ENCODE measurements at places on chromosomes 5 and 9. TPM values are rescaled to one million over a fixed set of nuclear protein-coding genes. Genes with fewer than 3 reads are reported as not detected.

GRCh38 chr5:81019748-81020147 lies 59.6 kb downstream of the RASGRF2 start:
- H3K27ac ChIP-seq, result peak overlapping the region; percentile 75
- H3K27me3 ChIP-seq, result no peaks in the 10 kb centered on the region
- DNase-seq, result no peak
- H3K4me1 ChIP-seq, result peaks cover 60% of the 10 kb centered on the region
- H3K4me3 ChIP-seq, result no peak overlapping the region

Gene CCDC152
- total RNA-seq, result 2.1 TPM

- no peaks in the 10 kb centered on the region for H3K4me1 ChIP-seq
- no peak overlapping the region for H3K4me3 ChIP-seq
- no peak overlapping the region for H3K27ac ChIP-seq
These were observed 14.2 kb upstream of the AGGF1 start for GRCh38 chr5:77015938-77016569.

Gene PRKACG
- total RNA-seq, result not detected

DNA sequence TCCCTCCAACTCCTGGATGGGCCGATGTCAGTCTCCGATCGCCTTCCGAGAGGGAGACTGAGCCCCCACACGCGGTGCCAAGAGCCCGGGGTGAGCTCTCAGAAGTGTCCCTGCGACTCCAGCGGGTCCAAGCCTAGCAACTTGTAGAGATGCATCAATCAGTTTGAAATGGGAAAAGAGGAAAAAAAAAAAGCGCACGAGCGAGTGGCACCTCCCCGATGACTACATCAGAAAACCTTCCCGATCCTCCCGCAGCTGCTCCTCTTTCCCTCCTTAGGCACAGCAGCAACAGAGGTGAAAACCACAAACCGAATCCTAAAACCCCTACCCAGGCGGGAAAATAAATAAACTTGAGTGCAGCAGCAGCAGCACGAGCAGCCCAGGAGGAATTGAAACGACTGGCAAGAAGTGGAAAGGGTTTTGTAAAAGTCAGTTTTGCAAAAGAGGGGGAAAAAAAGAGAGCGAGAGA lies 1.0 kb upstream of the EFNA5 start:
- peaks cover 26% of the 10 kb centered on the region for H3K4me1 ChIP-seq
- H3K36me3 ChIP-seq, result peaks cover 2% of the 10 kb centered on the region
- H3K27me3 ChIP-seq, result peaks cover 68% of the 10 kb centered on the region
- H3K4me3 ChIP-seq, result peak overlapping the region; percentile 92
- no peak overlapping the region for H3K27ac ChIP-seq
- DNase-seq, result no peak

DNA sequence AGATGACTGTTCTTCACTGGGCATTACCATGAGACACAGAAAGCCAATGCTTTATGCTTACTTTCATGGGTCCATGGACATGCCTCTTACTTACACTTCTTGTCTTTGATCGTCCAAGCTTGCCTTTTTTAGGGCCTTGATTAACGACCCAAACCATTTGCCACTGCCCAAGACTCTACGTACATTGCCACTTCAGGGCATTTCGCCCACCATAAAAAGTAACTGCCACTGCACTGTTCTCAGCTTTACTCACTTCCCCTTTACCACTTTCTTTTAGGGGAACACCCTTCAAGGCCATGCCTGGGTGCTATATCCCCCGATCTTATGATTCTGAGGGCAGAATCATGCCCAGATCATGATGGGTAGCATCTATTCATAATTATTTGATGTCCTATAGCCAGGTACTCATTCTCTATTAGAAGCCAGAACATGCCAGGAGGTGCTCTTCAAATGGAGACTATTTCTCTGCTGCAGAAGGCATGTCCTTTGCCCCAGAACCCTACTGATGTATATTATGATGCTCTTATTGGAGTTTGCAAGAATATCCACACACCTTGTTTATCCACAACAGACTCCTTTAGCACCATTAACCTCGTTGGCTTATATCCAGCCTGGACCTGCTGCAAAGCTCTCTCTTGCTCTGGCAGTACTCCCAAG lies 64.1 kb upstream of the RAD23B start:
- H3K27ac ChIP-seq, result no peak overlapping the region
- H3K27me3 ChIP-seq, result peaks cover 22% of the 10 kb centered on the region
- peaks cover 3% of the 10 kb centered on the region for H3K36me3 ChIP-seq
- no peak for DNase-seq
- H3K4me3 ChIP-seq, result no peak overlapping the region

- no peaks in the 10 kb centered on the region for H3K36me3 ChIP-seq
- H3K27me3 ChIP-seq, result no peaks in the 10 kb centered on the region
- no peak overlapping the region for H3K27ac ChIP-seq
- no peak overlapping the region for H3K4me3 ChIP-seq
- no peak for DNase-seq
These were observed 33.1 kb upstream of the PRXL2C start for GRCh38 chr9:96688187-96688586.

GRCh38 chr9:110013064-110013463 lies 194.9 kb downstream of the C9orf152 start:
- no peaks in the 10 kb centered on the region for H3K36me3 ChIP-seq
- peaks cover 2% of the 10 kb centered on the region for H3K4me1 ChIP-seq
- peak overlapping the region; percentile 47 for H3K27ac ChIP-seq
- no peaks in the 10 kb centered on the region for H3K27me3 ChIP-seq
- H3K4me3 ChIP-seq, result no peak overlapping the region
- no peak for DNase-seq

GRCh38 chr5:132289097-132289496 lies 5.1 kb upstream of the SLC22A4 start:
- DNase-seq, result no peak
- peaks cover 10% of the 10 kb centered on the region for H3K27me3 ChIP-seq
- H3K4me1 ChIP-seq, result no peaks in the 10 kb centered on the region

GRCh38 chr9:73527521-73527920 lies 375.9 kb downstream of the ANXA1 start:
- no peak overlapping the region for H3K4me3 ChIP-seq
- H3K4me1 ChIP-seq, result no peaks in the 10 kb centered on the region
- no peak overlapping the region for H3K27ac ChIP-seq
- H3K27me3 ChIP-seq, result no peaks in the 10 kb centered on the region

DNA sequence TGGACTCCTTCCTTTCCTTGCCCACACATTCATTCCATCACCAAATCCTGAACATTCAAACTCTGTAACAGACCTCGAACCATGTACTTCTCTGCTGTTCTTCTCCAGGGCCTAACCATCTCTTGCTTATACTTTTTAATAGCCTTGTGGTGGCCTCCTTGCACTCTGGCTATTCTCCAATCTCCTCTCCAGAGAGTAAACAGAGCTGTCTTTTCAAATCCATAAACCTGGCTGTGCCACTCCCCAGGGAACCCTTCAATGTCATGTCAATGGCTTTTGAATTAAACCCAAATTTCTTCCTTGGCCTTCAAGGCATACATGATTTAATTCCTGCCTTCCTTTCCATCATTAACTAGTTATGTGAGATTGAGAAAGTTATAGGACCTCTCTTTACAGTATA lies 277.6 kb upstream of the EFNA5 start:
- no peak overlapping the region for H3K4me3 ChIP-seq
- H3K4me1 ChIP-seq, result peaks cover 13% of the 10 kb centered on the region
- DNase-seq, result no peak
- H3K36me3 ChIP-seq, result peaks cover under 1% of the 10 kb centered on the region
- no peaks in the 10 kb centered on the region for H3K27me3 ChIP-seq

Gene CEL
- total RNA-seq, result not detected

GRCh38 chr9:135215571-135216161 lies 128.2 kb downstream of the OLFM1 start:
- no peaks in the 10 kb centered on the region for H3K36me3 ChIP-seq
- no peaks in the 10 kb centered on the region for H3K4me1 ChIP-seq
- peak; percentile 6 for DNase-seq

- H3K4me3 ChIP-seq, result no peak overlapping the region
- H3K36me3 ChIP-seq, result no peaks in the 10 kb centered on the region
- no peak overlapping the region for H3K27ac ChIP-seq
- peaks cover 10% of the 10 kb centered on the region for H3K4me1 ChIP-seq
- no peak for DNase-seq
These were observed 48.8 kb upstream of the SLC25A51 start for GRCh38 chr9:37952731-37953130.

- peaks cover 7% of the 10 kb centered on the region for H3K4me1 ChIP-seq
- no peak overlapping the region for H3K4me3 ChIP-seq
- peaks cover 3% of the 10 kb centered on the region for H3K36me3 ChIP-seq
- H3K27me3 ChIP-seq, result no peaks in the 10 kb centered on the region
- H3K27ac ChIP-seq, result no peak overlapping the region
- no peak for DNase-seq
These were observed 144.8 kb upstream of the SLC12A2 start for GRCh38 chr5:127938746-127939145.

DNA sequence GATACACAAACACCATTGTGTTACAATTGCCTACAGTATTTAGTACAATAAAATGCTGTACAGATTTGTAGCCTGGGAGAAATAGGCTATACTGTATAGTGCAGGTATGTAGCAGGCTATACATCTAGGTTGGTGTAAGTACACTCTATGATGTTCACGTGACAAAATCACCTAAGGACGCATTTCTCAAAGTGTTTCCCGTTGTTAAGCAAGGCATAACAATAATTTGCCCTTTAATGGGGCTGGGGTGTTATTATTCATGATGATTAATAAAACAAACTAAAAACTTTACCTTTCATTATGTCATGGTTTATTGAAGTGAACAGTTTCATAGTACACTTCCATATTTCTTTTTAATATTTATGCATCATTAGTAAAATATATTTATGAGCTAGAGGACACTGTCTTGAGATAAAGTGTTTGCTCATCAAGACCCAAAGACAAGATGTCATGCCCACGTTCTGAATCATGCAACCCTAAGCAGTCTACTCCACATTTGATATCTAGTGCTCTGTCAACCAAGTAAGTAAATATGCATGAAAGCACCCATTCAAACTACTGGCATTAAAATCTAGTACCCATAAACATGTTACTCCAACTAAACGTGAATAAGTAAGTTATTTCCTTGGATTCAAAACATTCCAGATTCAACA lies 220.5 kb downstream of the NR2F1-AS1 start:
- no peak for DNase-seq
- no peaks in the 10 kb centered on the region for H3K36me3 ChIP-seq
- H3K4me1 ChIP-seq, result no peaks in the 10 kb centered on the region
- no peak overlapping the region for H3K4me3 ChIP-seq
- H3K27ac ChIP-seq, result no peak overlapping the region

DNA sequence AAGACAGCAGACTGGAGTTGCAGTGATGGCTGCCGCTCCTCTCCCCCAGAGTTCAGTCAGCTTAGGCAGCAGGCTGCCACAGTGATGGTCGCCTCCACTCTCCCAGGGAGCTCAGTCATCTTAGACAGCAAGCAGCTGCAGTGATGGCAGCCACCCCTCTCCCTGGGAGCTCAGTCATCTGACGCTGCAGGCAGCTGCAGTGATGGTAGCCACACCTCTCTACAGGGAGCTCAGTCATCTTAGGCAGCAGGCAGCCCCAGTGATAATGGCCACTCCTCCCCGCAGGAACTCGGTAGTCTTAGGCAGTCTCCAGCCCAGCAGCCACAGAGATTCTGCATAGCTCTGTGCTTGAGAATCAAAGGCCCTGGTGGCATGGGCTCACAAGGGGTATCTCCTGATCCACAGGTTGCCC lies 582.7 kb downstream of the DTWD2 start:
- H3K27me3 ChIP-seq, result no peaks in the 10 kb centered on the region
- H3K36me3 ChIP-seq, result no peaks in the 10 kb centered on the region
- H3K4me1 ChIP-seq, result no peaks in the 10 kb centered on the region
- no peak overlapping the region for H3K4me3 ChIP-seq
- no peak overlapping the region for H3K27ac ChIP-seq

- H3K4me1 ChIP-seq, result no peaks in the 10 kb centered on the region
- no peak overlapping the region for H3K27ac ChIP-seq
- no peak for DNase-seq
These were observed 660.3 kb downstream of the TLR4 start for GRCh38 chr9:118364266-118365106.

DNA sequence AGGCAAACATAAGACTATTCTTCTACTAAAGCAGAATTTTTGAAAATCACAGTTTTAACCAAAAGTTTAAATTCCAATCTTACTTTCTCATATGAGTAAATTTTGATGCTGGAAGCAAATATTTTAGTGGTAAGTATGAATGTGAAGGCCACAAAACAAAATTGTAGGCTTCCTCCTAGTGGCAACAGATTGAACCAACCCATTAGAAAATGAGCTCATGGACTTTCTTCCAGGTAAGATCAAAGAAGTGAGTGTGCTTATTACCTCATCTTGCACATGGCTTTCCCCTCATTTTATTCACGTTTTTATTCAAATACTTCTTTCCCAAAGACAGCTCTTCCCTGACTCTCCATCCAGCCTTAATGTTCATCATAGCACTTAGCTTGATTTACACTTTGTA lies 16.5 kb upstream of the RLN2 start:
- peaks cover 13% of the 10 kb centered on the region for H3K4me1 ChIP-seq
- H3K27ac ChIP-seq, result peak overlapping the region; percentile 45
- DNase-seq, result no peak
- H3K27me3 ChIP-seq, result no peaks in the 10 kb centered on the region

GRCh38 chr5:66511491-66511890 lies 84.7 kb upstream of the MAST4 start:
- no peak overlapping the region for H3K27ac ChIP-seq
- no peak overlapping the region for H3K4me3 ChIP-seq
- H3K27me3 ChIP-seq, result peaks cover 22% of the 10 kb centered on the region
- no peaks in the 10 kb centered on the region for H3K36me3 ChIP-seq

Gene PCDHGA9
- total RNA-seq, result not detected

- peaks cover 10% of the 10 kb centered on the region for H3K27me3 ChIP-seq
- DNase-seq, result no peak
- peaks cover 2% of the 10 kb centered on the region for H3K36me3 ChIP-seq
- H3K4me1 ChIP-seq, result no peaks in the 10 kb centered on the region
- no peak overlapping the region for H3K27ac ChIP-seq
- no peak overlapping the region for H3K4me3 ChIP-seq
These were observed 160.6 kb downstream of the CCDC192 start for GRCh38 chr5:127863610-127864395.

- H3K27me3 ChIP-seq, result no peaks in the 10 kb centered on the region
- H3K4me1 ChIP-seq, result no peaks in the 10 kb centered on the region
- H3K27ac ChIP-seq, result no peak overlapping the region
These were observed 8.4 kb upstream of the RXRA start for GRCh38 chr9:134317790-134318414.

Gene FAM153A
- total RNA-seq, result 10.9 TPM

Gene GPX3
- 0.22 TPM for total RNA-seq

Gene C9
- total RNA-seq, result not detected

- DNase-seq, result no peak
- H3K27ac ChIP-seq, result no peak overlapping the region
- peaks cover 2% of the 10 kb centered on the region for H3K4me1 ChIP-seq
- peaks cover 31% of the 10 kb centered on the region for H3K27me3 ChIP-seq
- H3K4me3 ChIP-seq, result no peak overlapping the region
These were observed 89.5 kb downstream of the TSSK1B start for GRCh38 chr5:113344973-113345940.

GRCh38 chr5:173237875-173238220 lies 2.8 kb upstream of the NKX2-5 start:
- peaks cover 38% of the 10 kb centered on the region for H3K4me1 ChIP-seq
- H3K27ac ChIP-seq, result no peak overlapping the region
- no peak for DNase-seq
- H3K27me3 ChIP-seq, result peaks cover 100% of the 10 kb centered on the region

Gene PTCH1
- 14.4 TPM for total RNA-seq

Gene RHOBTB3
- 0.92 TPM for total RNA-seq

- no peaks in the 10 kb centered on the region for H3K36me3 ChIP-seq
- no peak for DNase-seq
- H3K4me3 ChIP-seq, result peak overlapping the region; percentile 97
- H3K27ac ChIP-seq, result peak overlapping the region; percentile 98
- peaks cover 35% of the 10 kb centered on the region for H3K4me1 ChIP-seq
These were observed 943 bp downstream of the NOP16 start for GRCh38 chr5:176387384-176387925.

Gene CSF1R
- total RNA-seq, result 3.4 TPM

GRCh38 chr5:171980792-171981191 lies 25.6 kb downstream of the FBXW11 start:
- H3K27me3 ChIP-seq, result no peaks in the 10 kb centered on the region
- DNase-seq, result no peak
- H3K4me3 ChIP-seq, result no peak overlapping the region
- no peak overlapping the region for H3K27ac ChIP-seq
- peaks cover 2% of the 10 kb centered on the region for H3K36me3 ChIP-seq
